ENCODE measurements at places on chromosomes 7 and 10.

DNA sequence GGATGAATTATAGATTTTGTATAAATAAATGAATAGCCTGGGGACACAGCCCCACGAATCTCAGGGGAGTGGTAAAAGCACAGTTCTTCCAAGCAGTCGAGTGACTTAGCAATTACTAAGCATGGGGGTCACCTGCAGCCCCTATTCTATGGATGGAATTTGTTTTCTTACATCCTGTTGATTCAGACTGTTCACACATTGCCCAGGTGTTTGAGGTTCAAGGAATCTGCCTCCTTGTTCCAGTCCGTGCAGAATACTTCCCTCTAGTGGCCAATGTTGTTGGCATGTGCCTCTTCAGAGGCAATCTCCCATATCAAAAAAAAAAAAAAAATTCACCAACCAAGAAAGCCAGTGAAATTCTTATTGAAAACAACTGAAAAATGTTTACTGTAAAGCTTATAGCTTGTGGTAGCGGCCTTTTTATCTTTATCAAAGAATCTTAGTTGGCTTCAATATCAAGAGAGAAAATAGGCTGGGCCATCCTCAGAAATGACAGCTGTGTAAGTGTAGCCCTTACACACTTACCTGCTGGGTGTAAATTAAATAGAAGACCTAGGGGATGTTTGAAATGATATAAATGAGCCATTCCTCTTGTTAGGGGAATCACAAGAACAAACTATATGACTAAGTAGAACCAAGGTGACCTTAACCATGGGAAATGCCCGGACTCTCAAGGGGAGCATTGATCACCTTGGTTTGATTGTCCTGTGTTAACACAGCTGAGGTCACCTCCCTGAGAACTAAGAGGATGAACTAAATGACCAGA lies 7.8 kb downstream of the LIPM start:
- no peak for DNase-seq

DNA sequence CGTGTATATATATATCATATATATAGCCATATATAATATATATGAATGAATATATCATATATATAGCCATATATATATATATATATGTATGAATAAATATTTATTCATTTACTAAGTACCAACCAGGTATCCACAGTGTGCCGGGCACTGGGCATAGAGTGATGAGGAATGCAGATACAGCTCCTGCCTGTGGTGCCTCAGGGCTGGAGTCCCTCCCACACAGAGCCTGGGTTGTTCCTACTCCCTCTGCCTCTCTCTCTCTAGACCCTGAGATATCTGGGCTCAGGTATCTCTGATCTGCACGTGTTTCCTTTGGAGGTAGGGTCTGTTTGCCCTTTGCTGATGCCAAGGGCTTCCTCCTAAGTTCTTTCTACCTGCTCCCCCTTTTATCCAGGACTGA lies 1.4 kb upstream of the PLPP4 start:
- DNase-seq: no peak

GRCh38 chr10:1629326-1630198 lies 107.8 kb downstream of the ADARB2 start:
- no peak for DNase-seq

GRCh38 chr10:114925587-114926586 lies 12.1 kb upstream of the TRUB1 start:
- no peak for DNase-seq

- DNase-seq: no peak
These were observed 12.9 kb downstream of the SLC16A12 start for GRCh38 chr10:89522463-89522862.

- DNase-seq: no peak
These were observed 85.6 kb downstream of the LRRTM3 start for GRCh38 chr10:67011480-67011879.

- no peak for DNase-seq
These were observed 148.5 kb downstream of the WDR37 start for GRCh38 chr10:1204434-1205326.

DNA sequence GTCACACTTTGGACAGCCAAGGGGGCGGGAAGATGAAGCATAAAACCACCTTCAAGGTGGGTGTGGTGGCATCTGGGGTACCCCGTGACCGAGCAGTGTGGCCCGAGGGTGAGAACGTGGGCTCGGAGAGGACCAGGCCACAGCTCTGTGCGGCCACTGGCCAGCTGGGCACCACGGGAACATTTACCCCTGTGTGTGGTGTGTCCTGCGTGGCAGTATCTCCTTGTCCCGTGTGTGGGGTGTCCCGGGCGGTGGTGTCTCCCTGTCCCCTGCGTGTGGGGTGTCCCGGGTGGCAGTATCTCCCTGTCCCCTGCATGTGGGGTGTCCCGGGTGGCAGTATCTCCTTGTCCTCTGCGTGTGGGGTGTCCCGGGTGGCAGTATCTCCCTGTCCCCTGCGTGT lies 570.3 kb downstream of the DNAJB6 start:
- no peak for DNase-seq

DNA sequence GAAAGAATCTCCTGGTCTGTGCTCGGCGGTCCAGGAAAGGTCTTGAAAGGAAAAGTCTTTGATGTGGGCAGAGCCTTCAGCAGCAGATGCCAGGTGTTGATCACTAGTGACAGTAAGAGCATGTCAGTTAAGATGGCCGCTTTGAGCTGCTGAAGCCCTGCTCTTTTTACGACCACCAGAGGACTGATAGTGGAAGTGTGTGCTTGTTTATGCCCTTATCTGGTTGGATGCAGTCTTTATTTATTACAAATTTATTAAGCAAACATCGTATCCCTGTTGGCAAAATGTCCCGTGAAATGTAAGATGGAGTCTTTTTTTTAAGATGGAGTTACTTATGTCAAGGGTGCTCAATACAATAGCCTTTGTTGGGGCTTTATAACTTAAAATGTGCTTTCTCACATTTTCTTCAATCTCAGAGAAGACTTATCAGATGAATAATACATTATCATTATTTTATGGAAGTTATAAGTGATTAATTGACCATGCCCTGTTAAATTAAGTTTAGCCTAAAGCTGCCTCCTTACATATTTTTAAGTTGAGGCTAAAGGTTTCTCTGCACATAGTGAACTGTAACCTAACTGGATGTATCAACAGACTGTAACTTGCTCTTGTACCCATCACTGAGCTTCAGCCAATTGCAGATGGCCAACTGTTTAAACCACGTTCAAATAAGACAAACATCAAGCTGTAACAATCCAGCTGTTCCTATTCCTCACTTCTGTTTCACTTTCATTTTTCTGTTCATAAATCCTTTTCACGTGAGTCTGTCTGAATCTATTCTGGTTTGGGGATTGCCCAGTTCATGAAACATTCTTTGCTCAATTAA lies 97.4 kb upstream of the PIK3CG start:
- no peak for DNase-seq
